ENCODE measurements at places on chromosomes 2 and 18. TPM values are rescaled to one million over a fixed set of nuclear protein-coding genes. Genes with fewer than 3 reads are reported as not detected.

Gene ATRAID
- 182 TPM for total RNA-seq

Gene PLA2R1
- 0.89 TPM for total RNA-seq

Gene NDC80
- total RNA-seq: 59.3 TPM

Gene TCF23
- total RNA-seq: not detected

Gene CTDP1
- 39.1 TPM for total RNA-seq

Gene GPBAR1
- total RNA-seq: not detected

Gene MROH2A
- not detected for total RNA-seq

Gene IL36G
- total RNA-seq: not detected

Gene RAD51AP2
- total RNA-seq: 0.10 TPM

Gene SIX3
- total RNA-seq: 1.7 TPM

Gene SOX11
- total RNA-seq: 26.6 TPM

Gene CNDP1
- not detected for total RNA-seq

Gene DPP10
- total RNA-seq: 15.6 TPM

Gene HNMT
- 12.1 TPM for total RNA-seq

Gene GCKR
- total RNA-seq: 0.07 TPM

Measured in H7 (cell line).